ENCODE measurements at places on chromosomes 11 and 22. TPM values are rescaled to one million over a fixed set of nuclear protein-coding genes. Genes with fewer than 3 reads are reported as not detected.
A peak's percentile ranks its signal among the peaks of the same experiment; 100 is the strongest.

GRCh38 chr11:396948-397548 is 3.0 kb downstream of the PKP3 start:
- no peaks in the 10 kb centered on the region for H3K27me3 ChIP-seq
- H3K4me1 ChIP-seq: peaks cover 14% of the 10 kb centered on the region
- no peak for DNase-seq
- H3K36me3 ChIP-seq: no peaks in the 10 kb centered on the region
- no peak overlapping the region for H3K4me3 ChIP-seq
- peak overlapping the region; percentile 93 for H3K27ac ChIP-seq

DNA sequence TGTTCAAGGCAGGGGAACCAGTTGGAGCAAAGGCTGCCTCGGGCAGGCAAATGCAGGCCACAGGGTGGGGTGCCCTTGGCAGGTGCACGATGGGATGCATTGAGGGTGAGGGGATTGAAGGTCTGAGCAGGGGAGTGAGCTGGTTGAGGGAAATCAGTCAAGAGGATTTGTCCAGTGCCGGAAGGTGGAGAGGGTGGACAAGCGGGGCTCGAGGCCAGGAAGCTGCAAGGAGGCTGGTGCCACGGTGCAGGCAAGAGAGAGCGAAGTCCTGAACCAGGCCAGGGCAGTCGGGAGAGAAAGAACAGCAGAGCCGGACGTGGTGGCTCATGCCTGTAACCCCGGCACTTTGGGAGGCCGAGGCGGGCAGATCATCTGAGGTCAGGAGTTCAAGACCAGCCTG is 10.4 kb upstream of the MS4A10 start:
- H3K4me3 ChIP-seq: no peak overlapping the region
- H3K27ac ChIP-seq: no peak overlapping the region
- no peaks in the 10 kb centered on the region for H3K27me3 ChIP-seq
- peaks cover 3% of the 10 kb centered on the region for H3K4me1 ChIP-seq
- DNase-seq: no peak

Gene MIOX
- not detected for total RNA-seq

DNA sequence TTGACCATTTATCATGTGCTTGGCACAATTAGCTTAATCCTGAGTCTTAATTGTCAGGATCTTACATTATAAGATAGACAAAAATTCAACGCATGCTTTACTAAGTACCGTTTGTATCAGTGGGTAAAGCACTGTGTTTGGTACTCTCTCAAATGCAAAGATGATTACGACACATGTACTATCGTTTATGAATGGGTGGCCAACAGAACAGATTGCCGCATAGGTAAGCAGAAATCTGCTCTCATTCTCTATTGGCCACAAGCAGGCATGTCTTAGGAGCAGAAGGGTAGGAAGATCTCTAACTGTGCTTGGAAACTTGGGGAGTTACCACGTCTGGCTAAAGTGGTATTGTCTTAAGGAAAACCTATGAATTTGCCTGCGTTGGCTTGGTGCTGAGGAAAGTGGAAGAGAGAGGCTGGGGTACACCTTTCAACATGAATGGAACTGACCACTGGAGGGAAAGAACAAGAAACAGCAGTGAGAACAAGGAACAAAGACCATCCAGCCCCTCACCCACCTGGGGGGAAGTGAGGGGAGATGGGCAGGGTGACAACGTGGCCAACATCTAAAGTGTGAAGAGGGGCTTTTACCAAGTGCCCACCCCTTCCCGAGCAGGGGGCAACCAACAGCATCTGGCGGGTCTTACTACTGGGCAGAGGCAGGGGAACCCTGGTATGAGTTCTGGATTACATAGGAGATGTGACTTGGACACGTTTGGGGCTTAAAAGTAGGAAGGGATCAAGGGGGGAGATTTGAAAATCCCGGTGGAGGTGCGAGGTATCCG is 1.0 kb upstream of the TUBA8 start:
- H3K27me3 ChIP-seq: no peaks in the 10 kb centered on the region
- H3K4me1 ChIP-seq: peaks cover 24% of the 10 kb centered on the region
- H3K4me3 ChIP-seq: peak overlapping the region; percentile 66
- no peak for DNase-seq
- no peak overlapping the region for H3K27ac ChIP-seq
- H3K36me3 ChIP-seq: no peaks in the 10 kb centered on the region

Gene ABCG4
- total RNA-seq: 0.40 TPM

- DNase-seq: no peak
- H3K27ac ChIP-seq: no peak overlapping the region
- H3K36me3 ChIP-seq: no peaks in the 10 kb centered on the region
- no peak overlapping the region for H3K4me3 ChIP-seq
- H3K27me3 ChIP-seq: no peaks in the 10 kb centered on the region
Observed at GRCh38 chr11:103608566-103608965, 427.9 kb upstream of the DDI1 start.

GRCh38 chr11:122042981-122043380 is 73.0 kb downstream of the BLID start:
- H3K36me3 ChIP-seq: no peaks in the 10 kb centered on the region
- no peaks in the 10 kb centered on the region for H3K27me3 ChIP-seq
- H3K27ac ChIP-seq: no peak overlapping the region
- H3K4me3 ChIP-seq: no peak overlapping the region

DNA sequence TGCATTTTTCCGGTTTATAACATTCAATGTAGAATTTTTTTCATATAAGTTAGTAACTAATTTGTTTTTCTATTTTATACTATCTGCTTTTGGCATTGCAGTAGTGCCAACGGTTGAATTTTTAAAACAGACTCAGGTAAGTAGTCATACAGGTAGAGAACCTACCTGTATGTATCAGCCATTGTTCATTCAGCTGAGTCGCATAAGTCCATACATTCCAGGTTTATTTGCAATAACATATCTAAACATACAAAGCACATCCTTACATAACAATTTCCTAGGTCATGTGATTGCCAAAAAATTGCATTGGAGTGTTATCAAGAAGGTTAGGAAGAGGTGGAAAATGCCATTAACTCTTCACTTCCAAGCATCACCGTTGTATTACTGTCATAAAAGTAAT is 1059.3 kb upstream of the CNTN5 start:
- H3K27ac ChIP-seq: no peak overlapping the region
- H3K4me1 ChIP-seq: no peaks in the 10 kb centered on the region
- H3K36me3 ChIP-seq: no peaks in the 10 kb centered on the region
- no peaks in the 10 kb centered on the region for H3K27me3 ChIP-seq
- no peak for DNase-seq
- no peak overlapping the region for H3K4me3 ChIP-seq

Gene KDM4E
- not detected for total RNA-seq

DNA sequence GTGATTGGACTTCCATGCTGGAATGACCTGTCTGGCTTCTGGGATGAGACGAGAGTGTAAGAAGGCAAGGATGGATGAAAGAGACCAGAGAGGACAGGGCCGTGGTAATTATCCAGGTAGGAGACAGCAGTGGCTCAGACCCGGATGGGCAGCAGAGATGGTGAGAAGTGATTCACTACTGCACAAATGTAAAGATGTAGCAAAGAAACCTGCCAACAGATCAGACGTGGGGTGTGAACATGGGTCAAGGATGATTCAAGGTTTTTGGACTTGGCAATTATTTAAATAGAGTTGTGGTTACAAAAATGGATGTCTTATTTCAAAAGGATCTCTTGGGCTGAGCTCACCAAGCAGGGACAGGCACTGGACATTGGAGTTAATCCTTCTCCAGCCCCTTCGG is 32.7 kb downstream of the RIBC2 start:
- no peak for DNase-seq
- no peaks in the 10 kb centered on the region for H3K36me3 ChIP-seq
- H3K27me3 ChIP-seq: no peaks in the 10 kb centered on the region
- no peak overlapping the region for H3K4me3 ChIP-seq
- no peak overlapping the region for H3K27ac ChIP-seq

Gene MMP1
- not detected for total RNA-seq

- peaks cover 20% of the 10 kb centered on the region for H3K27me3 ChIP-seq
- no peak for DNase-seq
- no peak overlapping the region for H3K4me3 ChIP-seq
- no peak overlapping the region for H3K27ac ChIP-seq
Observed at GRCh38 chr11:72283947-72284346, 40.0 kb upstream of the PHOX2A start.

Gene PDE3B
- total RNA-seq: 3.0 TPM

Gene GSTT2
- not detected for total RNA-seq

- H3K27ac ChIP-seq: no peak overlapping the region
- H3K4me3 ChIP-seq: no peak overlapping the region
- peaks cover 40% of the 10 kb centered on the region for H3K27me3 ChIP-seq
- H3K4me1 ChIP-seq: no peaks in the 10 kb centered on the region
Observed at GRCh38 chr22:36839356-36840073, 21.3 kb upstream of the NCF4 start.

DNA sequence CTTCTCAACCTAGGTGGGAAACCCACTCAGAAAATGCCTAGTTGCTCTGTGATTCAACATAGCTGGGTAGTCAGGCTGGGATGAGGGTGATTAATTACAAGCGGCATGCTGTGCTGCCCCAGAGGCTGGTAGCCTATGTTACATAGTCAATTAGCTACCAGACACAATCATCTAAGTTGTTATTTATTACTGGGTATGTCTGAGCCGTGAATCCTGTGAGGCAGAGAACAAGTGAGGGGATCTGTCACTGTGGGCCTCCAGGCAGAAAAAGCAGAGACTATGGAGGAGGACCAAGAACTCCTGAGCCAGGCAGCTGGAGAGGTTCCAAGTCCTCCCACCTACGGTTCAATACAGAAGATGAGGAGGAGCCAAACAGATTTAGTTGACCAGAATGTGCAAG is 186.6 kb upstream of the BDNF start:
- H3K4me1 ChIP-seq: no peaks in the 10 kb centered on the region
- no peak overlapping the region for H3K27ac ChIP-seq
- no peaks in the 10 kb centered on the region for H3K36me3 ChIP-seq
- no peak for DNase-seq
- H3K4me3 ChIP-seq: no peak overlapping the region

DNA sequence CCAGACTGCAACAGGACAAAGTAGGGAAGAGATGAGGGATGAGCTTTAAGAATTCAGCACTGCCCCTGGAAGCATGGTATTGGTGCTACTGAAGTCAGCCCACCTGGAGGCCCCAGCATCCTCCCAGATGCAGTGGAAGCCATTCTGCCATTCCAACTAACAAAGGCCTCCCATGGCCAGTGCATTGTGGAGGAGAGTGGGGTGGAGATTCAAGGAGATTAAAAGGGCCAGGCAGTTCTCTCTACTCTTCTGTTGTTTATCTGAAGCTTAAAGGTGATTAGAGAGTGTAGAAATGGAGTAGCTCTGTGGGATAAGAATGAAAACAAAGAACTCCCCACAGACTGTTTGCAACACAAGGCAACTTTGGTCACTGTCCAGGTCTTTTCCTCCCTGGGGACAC is 24.1 kb upstream of the TSKU start:
- H3K36me3 ChIP-seq: no peaks in the 10 kb centered on the region
- no peak overlapping the region for H3K27ac ChIP-seq
- H3K4me3 ChIP-seq: no peak overlapping the region
- H3K27me3 ChIP-seq: no peaks in the 10 kb centered on the region

DNA sequence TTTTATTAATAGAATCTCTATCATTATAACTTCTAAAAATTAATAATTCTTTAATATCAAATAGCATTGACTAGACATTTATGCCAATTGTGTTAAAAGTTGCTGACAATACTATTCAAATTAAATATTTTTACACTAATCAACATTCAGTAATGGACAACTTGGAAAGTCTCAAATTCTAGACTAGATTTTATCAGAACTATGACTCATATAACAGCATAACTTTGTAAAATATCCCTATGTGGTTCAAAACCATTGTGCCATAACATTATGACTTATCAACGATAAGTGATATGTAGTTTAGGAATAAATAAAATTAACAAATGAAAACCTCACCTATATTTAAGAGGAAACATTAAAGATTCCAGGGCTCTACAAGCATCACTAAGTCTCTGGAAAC is 291.8 kb downstream of the SBF2 start:
- H3K36me3 ChIP-seq: no peaks in the 10 kb centered on the region
- no peak for DNase-seq
- H3K27me3 ChIP-seq: no peaks in the 10 kb centered on the region
- no peaks in the 10 kb centered on the region for H3K4me1 ChIP-seq

All from esophagus squamous epithelium (tissue), 5 donors.